ENCODE measurements at places on chromosomes 4 and X. TPM values are rescaled to one million over a fixed set of nuclear protein-coding genes. Genes with fewer than 3 reads are reported as not detected.

The PGAM4 gene
- total RNA-seq, result not detected

The APLN gene
- total RNA-seq, result 9.0 TPM

The TCEAL6 gene
- not detected for total RNA-seq

The GLUD2 gene
- 1.8 TPM for total RNA-seq

The NXF3 gene
- total RNA-seq, result not detected

The TGIF2LX gene
- total RNA-seq, result not detected

The PHOX2B gene
- not detected for total RNA-seq

The RAB9B gene
- 0.23 TPM for total RNA-seq

The PRKG2 gene
- total RNA-seq, result 4.3 TPM

The RAB39B gene
- total RNA-seq, result 0.35 TPM

The ANKRD50 gene
- 22.8 TPM for total RNA-seq

The VSIG4 gene
- total RNA-seq, result not detected

The RPA4 gene
- total RNA-seq, result not detected
